ENCODE measurements at places on chromosomes 11 and 22. TPM values are rescaled to one million over a fixed set of nuclear protein-coding genes. Genes with fewer than 3 reads are reported as not detected.

Gene OR4D5
- total RNA-seq = not detected

Gene CSF2RB
- not detected for total RNA-seq

Gene CACNA1I
- total RNA-seq = not detected

Gene MCHR1
- total RNA-seq = 0.33 TPM

Gene SCGB1D2
- not detected for total RNA-seq

Gene RAC2
- total RNA-seq = 104 TPM

Gene OR5P2
- not detected for total RNA-seq

Gene IGF2
- 24.9 TPM for total RNA-seq

Gene OR5B21
- total RNA-seq = not detected

Gene TRIM48
- not detected for total RNA-seq

Gene KRTAP5-5
- total RNA-seq = not detected

Gene DEFB131B
- total RNA-seq = not detected

Gene APOL6
- 4.4 TPM for total RNA-seq

Gene PARVG
- total RNA-seq = under 0.01 TPM

Gene NXPE1
- not detected for total RNA-seq

Gene PRR33
- not detected for total RNA-seq

Gene TRPM5
- not detected for total RNA-seq

Gene BCO2
- 1.8 TPM for total RNA-seq

Gene SERHL2
- 2.4 TPM for total RNA-seq

Gene OR51D1
- total RNA-seq = not detected

Gene MYRF
- 93.3 TPM for total RNA-seq

Gene ANGPTL5
- not detected for total RNA-seq

Gene LRRC55
- total RNA-seq = not detected

Gene SOX10
- 0.16 TPM for total RNA-seq

Gene IFITM1
- 305 TPM for total RNA-seq

All from mesangial cell (primary cell).